Stimulated activated CD4-positive, alpha-beta T cell treated with anti-CD3 and anti-CD28 coated beads, Interleukin-12 subunit alpha, Interleukin-12 subunit beta, amount 100 ng/mL, for 4 hours (primary cell): ENCODE measurements at places on chromosomes 2 and 18.
A peak's percentile ranks its signal among the peaks of the same experiment; 100 is the strongest.

GRCh38 chr2:163191372-163191771 lies 352.8 kb upstream of the KCNH7 start:
- no peak for DNase-seq

- no peak for DNase-seq
These were observed 35.0 kb downstream of the TSN start for GRCh38 chr2:121790276-121790956.

GRCh38 chr2:154381931-154382794 lies 316.3 kb upstream of the KCNJ3 start:
- no peak for DNase-seq

- no peak for DNase-seq
These were observed 423.6 kb upstream of the CHST9 start for GRCh38 chr18:27608742-27609141.

DNA sequence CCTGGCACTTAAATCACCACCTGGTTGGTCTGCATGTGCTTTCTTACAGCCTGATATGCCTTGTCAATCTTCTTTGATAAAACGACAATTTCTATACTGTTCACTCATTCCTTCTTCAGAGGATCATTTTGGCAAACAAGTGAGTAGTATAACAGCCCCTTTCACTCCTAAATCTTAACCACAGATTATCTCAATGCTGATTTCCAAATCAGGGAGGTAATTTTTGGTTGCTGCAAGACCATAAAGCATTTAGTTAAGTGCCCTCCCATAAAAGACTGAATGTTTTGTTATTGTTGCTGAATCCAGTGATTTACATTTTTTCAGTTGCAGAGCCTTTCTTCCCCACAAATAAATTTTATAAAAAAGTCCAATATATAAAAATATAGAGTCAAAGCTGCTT lies 129.2 kb upstream of the CYP26B1 start:
- no peak for DNase-seq

DNA sequence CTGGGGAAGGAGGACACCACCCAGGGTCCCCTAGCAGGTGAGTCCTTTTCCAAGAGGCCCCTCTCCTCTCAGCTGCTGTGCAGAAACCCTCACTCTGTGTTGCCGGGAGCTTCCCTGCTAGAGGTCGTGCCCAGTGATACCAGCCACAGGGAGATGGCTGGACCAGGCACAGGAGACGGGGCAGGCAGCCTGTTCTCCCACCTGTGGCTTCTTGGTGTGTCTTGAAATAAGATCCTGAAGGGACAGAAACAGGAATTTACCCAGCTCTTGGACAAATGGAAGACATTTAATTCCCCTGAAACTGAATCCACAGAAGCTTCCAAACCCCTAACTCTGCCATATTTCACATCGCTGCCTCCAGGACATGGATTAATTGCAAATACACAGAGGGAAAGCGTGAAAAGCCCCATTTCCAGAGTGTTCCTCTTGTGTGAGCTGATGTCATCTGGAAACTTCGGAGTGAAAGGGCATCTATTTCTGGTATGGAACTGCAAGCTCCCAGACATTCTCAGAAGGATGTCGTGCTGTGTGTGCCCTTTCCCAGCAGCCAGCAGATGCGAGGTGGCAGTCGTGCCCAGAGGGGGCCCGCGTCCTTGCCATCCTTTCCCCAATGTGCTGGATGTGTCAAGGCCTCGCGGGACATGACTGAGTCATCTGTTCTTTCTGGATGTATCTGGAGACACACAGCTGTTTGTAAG lies 177.7 kb downstream of the SEPTIN10 start:
- DNase-seq: no peak

DNA sequence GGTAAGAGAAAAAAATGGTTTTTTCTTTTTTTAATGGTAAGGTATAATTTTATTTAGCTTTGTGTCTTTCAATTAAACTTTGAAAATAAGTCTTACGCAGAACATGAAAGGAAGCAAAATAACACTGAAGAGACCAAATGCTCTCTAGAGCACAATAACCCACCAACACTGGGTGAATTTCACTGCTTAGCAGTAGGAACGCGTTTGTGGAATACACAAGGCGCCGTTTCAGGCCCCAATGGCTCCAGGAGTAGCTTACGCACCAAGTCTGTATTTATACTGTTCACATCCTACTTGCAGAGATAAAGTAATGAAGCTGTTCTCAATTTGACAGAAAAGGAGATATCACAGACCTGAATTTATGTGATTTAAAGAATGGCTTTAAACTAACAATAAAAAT lies 23.5 kb downstream of the RPL31 start:
- no peak for DNase-seq

DNA sequence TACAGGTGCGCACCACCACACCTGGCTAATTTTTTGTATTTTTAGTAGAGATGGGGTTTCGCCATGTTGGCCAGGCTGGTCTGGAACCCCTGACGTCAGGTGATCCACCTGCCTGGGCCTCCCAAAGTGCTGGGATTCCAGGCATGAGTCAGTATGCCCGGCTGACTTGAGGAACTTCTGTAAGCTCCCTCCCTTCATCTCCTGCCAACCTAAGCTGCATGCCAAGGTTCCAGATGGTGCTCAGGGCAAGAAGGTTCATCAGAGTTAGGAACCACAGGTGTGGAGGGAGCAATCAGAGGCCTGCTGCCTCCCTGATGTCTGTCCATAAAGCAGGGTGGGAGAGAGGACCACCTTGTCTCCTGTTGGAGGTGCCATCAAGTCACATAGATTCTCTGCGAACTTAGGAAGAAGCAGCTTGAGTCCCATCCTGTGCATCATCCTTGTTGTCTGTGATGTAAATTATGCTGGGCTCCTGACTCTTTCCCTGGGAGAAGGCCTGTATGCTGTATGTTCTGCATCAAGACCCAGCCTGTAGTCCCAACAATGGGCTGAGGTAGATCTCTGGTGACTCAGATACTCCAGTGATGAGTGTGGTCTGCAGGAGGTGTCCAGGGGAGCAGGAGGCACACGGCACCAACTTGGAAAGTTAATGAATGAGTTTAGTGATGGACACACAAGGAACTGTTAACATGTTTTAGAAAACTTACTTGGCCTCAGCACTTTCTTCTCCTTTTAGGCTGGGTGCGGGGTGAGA lies 53.1 kb downstream of the TMEM17 start:
- DNase-seq: no peak

- no peak for DNase-seq
These were observed 9.5 kb downstream of the CAPN14 start for GRCh38 chr2:31207790-31208189.

- no peak for DNase-seq
These were observed 500.6 kb upstream of the MYT1L start for GRCh38 chr2:2831633-2832032.

GRCh38 chr2:240568678-240569522 lies 616 bp downstream of the RNPEPL1 start:
- DNase-seq: peak; percentile 49

DNA sequence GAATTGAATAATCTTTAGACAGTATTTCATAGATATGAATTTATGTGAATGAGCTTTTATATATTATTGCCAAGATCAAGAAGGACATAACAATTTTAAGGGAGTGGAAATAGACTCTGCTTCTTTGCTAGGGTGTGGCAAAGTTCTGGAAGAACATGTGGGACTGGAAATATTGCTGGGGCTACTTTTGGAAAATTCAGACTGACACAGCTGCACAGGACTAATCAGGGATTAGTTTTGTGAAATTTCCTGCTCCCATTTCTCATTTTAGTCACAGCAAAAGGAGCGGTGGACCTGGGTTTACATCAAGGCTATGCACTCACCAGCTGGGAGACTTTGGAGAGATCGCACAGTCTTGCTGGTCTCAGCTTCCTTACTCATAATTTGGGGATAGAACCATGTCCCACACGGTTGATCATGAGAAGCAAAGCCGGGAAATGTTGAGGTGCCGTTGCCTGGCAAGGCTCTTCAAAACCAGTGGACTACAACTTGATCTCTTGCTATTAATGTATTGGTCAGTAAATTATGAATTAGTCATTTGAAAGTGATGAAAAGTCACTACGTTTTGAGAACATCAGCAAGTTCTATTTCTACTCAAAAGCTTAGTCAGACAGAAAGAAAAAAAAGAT lies 42.4 kb downstream of the IL1RL2 start:
- DNase-seq: no peak

GRCh38 chr2:64210816-64211215 lies 66.6 kb upstream of the PELI1 start:
- no peak for DNase-seq

DNA sequence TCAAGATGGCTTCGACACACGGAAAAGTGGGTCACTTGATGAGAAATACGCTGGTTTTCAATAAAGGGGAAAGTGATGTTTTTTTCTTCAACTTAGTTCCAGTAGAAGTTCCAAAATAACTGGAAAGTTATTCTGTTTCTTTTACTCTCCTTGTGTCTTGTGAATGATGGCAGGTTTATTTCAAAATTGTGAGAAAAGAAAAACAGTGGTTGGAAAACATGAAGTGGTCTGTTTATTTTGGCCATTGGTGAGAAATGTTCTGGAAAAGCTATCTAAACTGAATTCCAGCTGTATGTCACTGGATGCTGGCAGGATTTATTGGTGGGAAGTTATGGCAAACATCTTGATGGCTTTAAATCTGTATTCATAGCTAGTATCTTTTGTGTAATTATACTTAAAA lies 484.1 kb downstream of the DCC start:
- no peak for DNase-seq

DNA sequence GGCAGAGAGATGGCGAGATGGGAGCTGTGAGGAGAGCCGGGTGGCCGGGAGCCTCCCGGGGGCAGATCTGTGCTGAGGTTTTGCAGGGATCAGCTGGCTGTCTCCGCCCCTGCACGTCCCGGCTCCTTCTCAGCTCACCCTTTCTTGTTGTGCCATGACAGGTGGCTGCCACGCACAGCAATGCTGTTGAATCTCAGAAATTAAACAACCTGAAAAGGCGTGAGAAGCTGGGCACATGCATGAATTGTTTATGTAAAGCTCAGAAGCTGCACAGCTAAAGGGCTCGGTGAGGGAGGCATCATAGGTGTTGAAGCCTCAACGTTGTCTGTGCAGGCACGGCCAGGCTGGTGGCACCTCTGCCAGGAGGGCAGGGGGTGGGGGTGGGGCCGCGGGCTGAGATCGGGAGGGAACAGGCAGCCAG lies 858 bp upstream of the RTP5 start:
- no peak for DNase-seq

DNA sequence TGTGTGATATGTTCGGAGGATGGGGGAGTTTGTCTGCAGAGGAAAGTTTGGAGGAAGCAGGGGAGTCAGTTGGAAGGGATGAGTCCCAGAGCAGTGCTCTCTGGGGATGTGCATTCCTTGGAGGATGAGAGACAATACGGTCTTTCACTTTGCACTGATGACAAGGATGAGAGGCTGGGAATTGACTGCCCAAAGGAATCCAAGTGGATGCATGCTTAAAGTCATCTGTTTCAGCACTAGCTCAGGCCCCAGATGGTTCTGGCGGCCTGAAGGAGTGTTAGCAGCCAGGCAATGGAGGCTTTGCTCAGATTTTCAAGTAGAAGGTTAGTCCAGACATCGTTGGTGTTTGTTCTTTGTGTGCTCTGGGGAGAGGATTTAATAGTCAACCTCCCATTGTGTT lies 100.2 kb downstream of the CRIM1 start:
- no peak for DNase-seq

DNA sequence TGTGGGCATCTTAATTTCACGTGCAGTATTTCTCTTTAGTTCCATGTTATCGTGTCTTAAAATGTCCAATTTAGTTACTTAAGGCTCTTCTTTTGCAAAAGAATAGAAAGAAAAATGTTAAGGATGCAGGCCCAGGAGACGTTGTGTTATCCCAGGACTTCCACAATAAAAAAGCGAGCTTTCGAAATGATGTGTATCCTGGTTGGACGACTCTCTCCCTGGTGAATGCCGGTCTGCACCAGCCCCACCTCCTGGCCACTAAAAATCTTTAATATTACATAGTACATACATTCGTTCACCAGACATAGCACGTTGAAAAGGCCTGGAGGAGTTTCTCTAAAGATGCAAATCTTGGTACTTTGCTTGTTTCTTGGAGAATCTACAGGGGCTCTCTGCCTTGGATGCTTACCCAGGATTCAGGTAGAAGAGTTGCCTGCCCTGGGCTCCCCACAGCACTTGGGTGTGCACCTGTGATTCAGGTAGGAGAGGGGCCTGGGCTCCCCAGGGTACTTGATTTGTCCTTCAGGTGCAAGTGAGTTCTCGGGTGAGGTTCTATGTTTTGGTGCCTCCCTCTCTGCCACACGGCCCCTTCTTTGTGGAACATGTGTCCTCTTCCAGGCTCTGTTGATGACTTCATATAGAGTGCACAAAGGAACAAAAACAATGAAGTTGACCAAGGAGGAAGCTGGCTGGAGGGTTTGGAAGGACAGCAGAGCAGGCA lies 26.6 kb downstream of the TWIST2 start:
- DNase-seq: no peak

DNA sequence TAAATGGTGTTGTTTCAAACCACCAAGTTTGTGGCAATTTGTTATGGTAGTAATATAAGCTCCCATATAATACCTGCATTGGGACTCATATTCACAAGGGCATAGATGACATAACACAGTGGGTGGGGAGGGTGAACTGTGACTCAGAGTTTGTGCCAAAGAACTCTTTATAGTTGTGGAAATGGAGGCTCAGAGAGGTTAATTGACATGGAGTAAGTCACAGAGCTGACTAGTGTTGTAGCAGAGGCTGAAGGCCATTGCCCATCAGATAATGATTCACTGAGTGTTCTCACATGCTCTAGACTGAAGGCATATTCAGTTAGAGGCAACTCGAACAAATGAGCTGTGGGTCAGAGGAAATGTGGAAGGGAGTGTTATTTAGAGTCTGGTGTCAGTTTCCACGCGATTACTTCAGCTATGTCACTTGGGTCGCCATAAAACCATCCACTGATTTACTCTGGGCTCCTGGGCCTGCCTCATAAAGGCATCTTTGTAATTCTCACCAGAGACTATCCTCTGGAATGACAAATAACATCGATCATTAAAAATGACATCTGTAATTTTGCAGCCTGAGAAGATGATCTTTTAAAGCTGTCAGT lies 264.7 kb downstream of the CCDC85A start:
- DNase-seq: no peak

DNA sequence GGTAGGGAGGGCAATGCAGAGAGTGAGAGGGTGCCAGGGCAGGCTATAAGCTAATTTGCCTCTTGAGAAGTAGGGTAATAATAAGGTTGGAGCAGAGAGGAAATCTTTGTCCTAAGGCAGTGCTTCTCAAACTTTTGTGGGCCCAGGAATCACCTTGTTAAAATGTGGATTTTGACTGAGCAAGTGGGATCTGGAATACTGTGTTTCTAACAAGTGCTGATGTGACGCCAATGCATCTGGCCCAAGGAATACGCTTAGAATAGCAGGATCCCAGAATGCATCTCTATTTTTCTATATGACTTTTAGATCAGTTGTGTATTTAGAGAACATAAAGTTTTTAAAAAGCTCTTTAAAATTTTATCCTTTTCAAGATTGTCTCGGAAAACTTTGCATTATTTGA lies 29.7 kb upstream of the GTF2A1L start:
- no peak for DNase-seq
